ENCODE measurements at places on chromosomes 7 and 10.
A peak's percentile ranks its signal among the peaks of the same experiment; 100 is the strongest.

DNA sequence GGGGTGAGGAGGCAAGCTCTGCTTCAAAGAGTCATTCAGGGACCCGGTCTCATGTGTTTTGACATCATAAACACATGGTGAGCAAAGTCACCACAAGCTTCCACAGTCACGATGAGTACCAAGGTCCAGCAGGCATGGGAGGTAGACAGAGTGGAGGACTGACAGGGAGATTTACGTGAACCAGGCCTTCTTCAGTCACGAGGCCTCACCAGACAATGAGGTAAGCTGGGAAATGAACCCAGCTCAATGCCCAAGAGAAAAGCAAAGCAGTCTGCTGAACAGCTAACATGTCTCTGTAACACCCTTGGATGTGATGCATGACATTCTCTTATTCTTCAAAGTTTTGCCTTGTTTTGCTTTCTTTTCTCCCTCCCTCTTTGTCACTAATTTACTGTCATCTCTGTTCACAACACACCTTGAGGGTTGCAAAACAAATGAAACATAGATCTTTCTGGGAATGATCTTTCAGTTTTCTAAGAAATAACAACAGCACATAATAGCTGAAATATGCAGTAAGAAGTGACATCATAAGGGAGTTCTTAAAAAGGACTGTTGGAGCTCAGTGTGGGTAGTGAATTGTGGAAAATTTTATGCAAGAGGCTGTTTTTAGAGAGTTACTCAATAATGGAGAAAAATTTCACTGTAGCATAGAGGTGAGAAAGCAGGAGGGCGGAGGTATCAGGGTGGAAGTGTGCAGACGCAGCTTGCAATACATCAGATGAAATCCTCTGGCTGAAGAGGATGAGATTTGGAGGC is 9.0 kb downstream of the PPP1R17 start:
- no peak for DNase-seq
- H3K36me3 ChIP-seq: no peaks in the 10 kb centered on the region
- no peaks in the 10 kb centered on the region for H3K27me3 ChIP-seq

DNA sequence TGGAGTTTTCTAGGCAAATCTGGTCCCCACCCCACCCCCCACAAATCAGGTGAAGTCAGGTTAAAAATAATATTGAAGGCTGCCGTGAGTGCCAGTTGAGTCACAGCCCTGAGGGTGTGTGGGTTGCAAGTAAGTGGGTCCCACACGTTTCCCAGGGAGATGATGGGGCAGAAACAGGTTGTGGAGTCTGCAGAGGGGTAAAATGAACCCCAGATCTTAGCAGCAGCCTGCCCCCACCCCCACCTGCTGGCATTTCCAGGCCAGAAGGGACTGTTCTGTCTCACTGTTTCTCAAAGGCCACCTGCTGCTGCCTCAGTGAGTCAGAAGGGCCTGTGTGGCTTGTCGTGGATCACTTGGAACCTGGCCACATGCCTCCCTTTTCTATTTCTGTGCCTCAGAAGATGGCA is 59.8 kb upstream of the SMNDC1 start:
- DNase-seq: no peak
- H3K36me3 ChIP-seq: peaks cover 16% of the 10 kb centered on the region
- H3K27me3 ChIP-seq: no peaks in the 10 kb centered on the region
- peaks cover 82% of the 10 kb centered on the region for H3K4me1 ChIP-seq
- H3K4me3 ChIP-seq: peak overlapping the region; percentile 80

GRCh38 chr10:33136271-33136670 is 178.2 kb upstream of the ITGB1 start:
- DNase-seq: no peak
- H3K4me3 ChIP-seq: no peak overlapping the region
- H3K27me3 ChIP-seq: no peaks in the 10 kb centered on the region
- H3K27ac ChIP-seq: peak overlapping the region; percentile 90

DNA sequence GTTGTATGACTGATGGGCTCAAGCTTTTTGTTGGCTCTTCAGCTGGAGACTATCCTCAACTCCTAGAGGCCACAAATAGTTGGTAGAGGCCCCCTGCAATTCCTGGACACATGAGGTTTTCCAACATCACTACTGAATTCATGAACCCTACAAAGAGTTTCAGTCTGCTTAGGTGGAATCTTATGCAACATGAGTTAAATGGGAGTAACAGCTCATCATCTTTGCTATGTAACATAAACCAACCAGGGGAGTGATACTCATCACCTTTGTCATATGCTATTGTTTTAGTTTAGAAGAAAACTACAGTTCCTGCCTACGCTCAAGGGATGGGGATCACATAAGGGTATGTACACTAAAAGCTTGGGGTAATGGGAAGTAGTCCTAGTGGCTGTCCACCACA is 729.4 kb downstream of the SORCS1 start:
- H3K27ac ChIP-seq: no peak overlapping the region
- H3K27me3 ChIP-seq: no peaks in the 10 kb centered on the region
- no peaks in the 10 kb centered on the region for H3K36me3 ChIP-seq
- no peak for DNase-seq
- H3K4me3 ChIP-seq: no peak overlapping the region

DNA sequence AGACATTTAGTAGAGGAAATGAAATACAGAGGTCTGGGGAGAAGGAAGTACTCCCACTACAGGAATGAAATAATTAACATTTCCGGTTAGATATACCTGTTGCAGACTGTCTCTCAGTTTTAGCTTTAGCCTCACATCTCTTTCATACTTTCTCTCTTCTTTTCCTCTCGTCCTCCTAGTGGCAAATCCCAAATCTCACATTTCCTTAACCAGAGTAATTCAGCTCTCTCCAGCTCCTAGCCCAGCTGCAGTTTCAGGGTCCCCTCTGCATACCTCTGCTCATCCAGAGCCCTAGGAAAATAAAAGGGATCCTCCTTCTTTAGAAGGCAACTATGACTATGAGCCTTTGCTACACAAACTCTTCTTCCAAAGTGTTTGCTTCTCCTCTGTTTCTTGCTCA is 643.2 kb downstream of the PHTF2 start:
- no peak overlapping the region for H3K4me3 ChIP-seq
- H3K36me3 ChIP-seq: no peaks in the 10 kb centered on the region
- no peaks in the 10 kb centered on the region for H3K27me3 ChIP-seq
- no peak overlapping the region for H3K27ac ChIP-seq
- no peak for DNase-seq

GRCh38 chr7:16579216-16579615 is 52.6 kb downstream of the LRRC72 start:
- H3K27me3 ChIP-seq: peaks cover 2% of the 10 kb centered on the region
- H3K27ac ChIP-seq: no peak overlapping the region
- no peaks in the 10 kb centered on the region for H3K36me3 ChIP-seq
- no peak overlapping the region for H3K4me3 ChIP-seq
- DNase-seq: no peak

DNA sequence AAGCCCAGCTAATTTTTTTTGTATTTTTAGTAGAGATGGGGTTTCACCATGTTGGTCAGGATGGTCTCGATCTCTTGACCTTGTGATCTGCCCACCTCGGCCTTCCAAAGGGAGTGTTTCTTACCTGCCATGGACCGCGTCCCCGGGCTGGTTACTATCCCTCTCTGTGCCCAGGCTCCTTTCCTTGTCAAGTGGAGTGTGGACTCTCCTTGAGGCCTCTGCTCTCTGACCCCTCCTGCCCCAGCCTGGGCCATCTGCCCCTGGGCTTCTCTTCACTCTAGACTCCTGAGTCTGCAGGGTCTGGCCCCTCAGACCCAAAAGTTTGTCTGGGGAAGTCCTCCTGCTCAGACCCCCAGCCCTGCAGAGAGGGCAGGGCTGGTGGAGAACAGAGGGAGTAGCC is 20.7 kb downstream of the NEURL1 start:
- H3K27ac ChIP-seq: no peak overlapping the region
- no peak overlapping the region for H3K4me3 ChIP-seq
- DNase-seq: no peak
- H3K27me3 ChIP-seq: peaks cover 25% of the 10 kb centered on the region
- no peaks in the 10 kb centered on the region for H3K36me3 ChIP-seq

GRCh38 chr7:129780257-129780973 is 168.9 kb downstream of the NRF1 start:
- peaks cover 13% of the 10 kb centered on the region for H3K36me3 ChIP-seq
- H3K27me3 ChIP-seq: peaks cover 64% of the 10 kb centered on the region
- no peak overlapping the region for H3K27ac ChIP-seq
- DNase-seq: peak; percentile 80

DNA sequence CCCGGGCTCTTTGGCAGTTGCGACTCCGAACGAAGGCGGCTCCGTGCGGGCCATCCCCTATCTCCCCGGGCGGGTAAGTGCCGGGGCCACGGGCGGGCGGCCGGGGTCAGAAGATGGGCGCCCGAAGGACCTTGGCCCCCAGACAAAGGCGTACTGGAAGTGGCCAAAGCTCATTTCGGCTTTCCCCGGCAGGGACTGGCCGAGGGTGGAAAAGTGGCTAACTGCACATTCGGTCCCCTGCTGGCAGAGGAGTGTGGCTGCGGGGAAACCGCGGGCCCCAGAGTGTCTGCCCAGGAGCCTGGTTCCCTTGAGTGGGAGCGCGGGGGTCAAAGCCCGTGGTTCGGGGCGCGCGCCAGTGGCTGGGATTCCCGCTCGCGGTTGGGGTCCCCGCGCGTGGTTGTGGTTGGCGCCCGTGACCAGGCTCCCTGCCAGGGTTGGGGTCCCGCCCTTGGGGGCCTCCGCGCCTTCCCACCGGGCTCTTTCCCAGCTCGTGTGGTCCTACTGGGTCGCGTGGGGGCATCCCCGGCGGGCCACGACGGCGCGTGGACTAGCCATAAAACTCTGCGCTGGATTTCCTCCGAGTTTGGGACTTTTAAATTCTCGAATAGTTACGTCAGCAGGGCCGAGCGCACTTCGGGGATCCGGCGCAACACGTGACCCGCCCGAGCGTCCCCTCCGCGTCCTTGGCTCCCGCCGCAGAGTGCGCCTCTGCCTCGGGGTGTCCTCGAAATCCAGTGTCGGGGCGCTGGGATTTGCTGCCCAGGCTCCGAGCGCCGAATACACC is 124.4 kb downstream of the TACC2 start:
- no peak overlapping the region for H3K4me3 ChIP-seq
- no peaks in the 10 kb centered on the region for H3K36me3 ChIP-seq
- peaks cover 3% of the 10 kb centered on the region for H3K4me1 ChIP-seq
- no peak for DNase-seq
- peaks cover 46% of the 10 kb centered on the region for H3K27me3 ChIP-seq

- no peaks in the 10 kb centered on the region for H3K4me1 ChIP-seq
- no peak overlapping the region for H3K27ac ChIP-seq
- no peaks in the 10 kb centered on the region for H3K36me3 ChIP-seq
Observed at GRCh38 chr7:12550956-12551355, 19.6 kb upstream of the SCIN start.

DNA sequence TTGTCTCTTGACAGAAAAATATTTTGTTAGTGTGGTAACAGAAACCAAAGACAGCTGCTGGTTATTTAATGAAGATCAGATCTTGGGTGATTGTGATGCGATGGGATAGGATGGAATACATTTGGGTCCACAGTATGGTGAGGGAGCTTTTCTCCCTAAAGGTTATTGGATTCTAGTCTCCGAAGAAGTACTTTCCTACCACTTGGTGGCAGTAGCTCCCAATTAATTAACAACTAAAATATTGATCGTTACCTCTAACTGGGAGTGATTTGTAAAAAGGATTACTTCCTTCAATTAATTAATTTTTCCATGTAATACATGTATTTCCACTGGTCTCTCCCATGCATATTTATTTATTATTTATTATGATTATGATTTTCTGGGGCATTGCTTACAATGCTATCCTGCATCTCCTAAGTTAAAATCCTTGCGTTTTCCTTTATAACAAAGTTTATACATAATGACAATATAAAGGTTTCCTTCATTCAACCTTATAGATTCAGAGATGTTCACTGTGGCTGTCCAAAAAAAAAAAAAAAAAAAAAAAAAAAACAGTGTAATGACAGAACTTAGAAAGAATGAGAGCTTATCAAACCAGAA is 25.6 kb downstream of the TMEM196 start:
- H3K4me1 ChIP-seq: no peaks in the 10 kb centered on the region
- no peak overlapping the region for H3K27ac ChIP-seq
- no peak overlapping the region for H3K4me3 ChIP-seq
- peaks cover 2% of the 10 kb centered on the region for H3K27me3 ChIP-seq
- DNase-seq: no peak
- H3K36me3 ChIP-seq: no peaks in the 10 kb centered on the region

DNA sequence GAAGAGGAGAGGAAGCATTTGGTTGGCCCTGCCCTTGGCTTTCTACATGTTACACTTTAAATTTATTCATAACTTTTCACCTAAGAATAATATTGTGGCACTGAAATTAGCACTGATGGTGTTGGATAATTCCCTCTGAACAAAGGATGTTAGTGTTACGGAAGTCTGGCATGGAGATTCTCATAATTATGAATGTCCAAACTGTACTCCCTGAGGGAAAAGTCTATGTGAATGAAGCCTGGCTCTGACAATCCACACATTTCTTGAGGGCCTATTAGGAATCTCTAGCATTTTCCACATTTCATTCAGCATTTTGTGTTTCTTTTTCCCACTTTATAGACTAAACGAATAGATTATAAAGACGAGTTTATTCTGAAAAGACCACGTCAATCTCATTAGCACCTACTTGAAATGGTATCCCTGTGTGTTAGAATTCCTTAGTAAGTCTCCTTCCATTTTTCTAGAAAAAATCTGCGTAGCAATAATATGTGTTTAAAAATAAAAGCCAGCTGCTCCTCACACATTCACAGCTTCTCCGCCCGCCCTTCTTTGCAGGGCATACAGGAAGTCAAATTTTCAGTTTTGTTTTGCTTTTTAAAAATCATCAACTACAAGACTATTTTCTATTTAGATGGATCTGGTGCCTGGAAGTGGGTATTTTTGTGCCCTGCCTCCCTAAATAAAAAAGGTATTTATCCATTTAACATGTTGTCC is 131.8 kb upstream of the PALS2 start:
- no peak overlapping the region for H3K27ac ChIP-seq
- peaks cover 26% of the 10 kb centered on the region for H3K4me1 ChIP-seq
- H3K36me3 ChIP-seq: no peaks in the 10 kb centered on the region
- H3K27me3 ChIP-seq: no peaks in the 10 kb centered on the region
- no peak for DNase-seq

DNA sequence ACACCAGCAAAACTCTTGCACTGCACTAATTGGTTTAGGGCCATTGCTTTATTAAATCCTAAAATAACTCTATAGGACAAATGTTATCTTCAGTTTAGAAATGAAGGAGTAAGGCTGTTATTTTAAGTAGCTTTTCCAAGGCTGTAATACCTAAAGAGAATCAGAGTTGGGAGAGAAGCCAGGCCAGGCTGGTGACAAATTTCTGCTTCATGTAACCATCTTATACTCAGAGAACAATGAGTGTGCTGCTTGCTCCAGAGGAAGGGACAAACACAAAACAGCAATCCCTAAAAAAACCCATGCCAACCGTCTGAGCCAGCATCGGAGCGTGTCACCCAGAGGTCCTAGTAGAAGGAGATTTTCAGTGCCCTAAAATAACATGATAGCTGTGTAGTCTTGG is 49.7 kb upstream of the TARP start:
- H3K4me1 ChIP-seq: peaks cover 38% of the 10 kb centered on the region
- DNase-seq: no peak
- no peaks in the 10 kb centered on the region for H3K36me3 ChIP-seq
- H3K27ac ChIP-seq: no peak overlapping the region
- H3K4me3 ChIP-seq: no peak overlapping the region
- no peaks in the 10 kb centered on the region for H3K27me3 ChIP-seq

GRCh38 chr7:34991938-34992840 is 45.1 kb downstream of the DPY19L1 start:
- peaks cover 5% of the 10 kb centered on the region for H3K36me3 ChIP-seq
- H3K27me3 ChIP-seq: no peaks in the 10 kb centered on the region
- peaks cover 33% of the 10 kb centered on the region for H3K4me1 ChIP-seq
- H3K27ac ChIP-seq: peak overlapping the region; percentile 96
